ENCODE measurements at places on chromosomes 1 and 21.

- no peak for DNase-seq
Observed at GRCh38 chr1:220595179-220595578, 67.2 kb downstream of the MARK1 start.

DNA sequence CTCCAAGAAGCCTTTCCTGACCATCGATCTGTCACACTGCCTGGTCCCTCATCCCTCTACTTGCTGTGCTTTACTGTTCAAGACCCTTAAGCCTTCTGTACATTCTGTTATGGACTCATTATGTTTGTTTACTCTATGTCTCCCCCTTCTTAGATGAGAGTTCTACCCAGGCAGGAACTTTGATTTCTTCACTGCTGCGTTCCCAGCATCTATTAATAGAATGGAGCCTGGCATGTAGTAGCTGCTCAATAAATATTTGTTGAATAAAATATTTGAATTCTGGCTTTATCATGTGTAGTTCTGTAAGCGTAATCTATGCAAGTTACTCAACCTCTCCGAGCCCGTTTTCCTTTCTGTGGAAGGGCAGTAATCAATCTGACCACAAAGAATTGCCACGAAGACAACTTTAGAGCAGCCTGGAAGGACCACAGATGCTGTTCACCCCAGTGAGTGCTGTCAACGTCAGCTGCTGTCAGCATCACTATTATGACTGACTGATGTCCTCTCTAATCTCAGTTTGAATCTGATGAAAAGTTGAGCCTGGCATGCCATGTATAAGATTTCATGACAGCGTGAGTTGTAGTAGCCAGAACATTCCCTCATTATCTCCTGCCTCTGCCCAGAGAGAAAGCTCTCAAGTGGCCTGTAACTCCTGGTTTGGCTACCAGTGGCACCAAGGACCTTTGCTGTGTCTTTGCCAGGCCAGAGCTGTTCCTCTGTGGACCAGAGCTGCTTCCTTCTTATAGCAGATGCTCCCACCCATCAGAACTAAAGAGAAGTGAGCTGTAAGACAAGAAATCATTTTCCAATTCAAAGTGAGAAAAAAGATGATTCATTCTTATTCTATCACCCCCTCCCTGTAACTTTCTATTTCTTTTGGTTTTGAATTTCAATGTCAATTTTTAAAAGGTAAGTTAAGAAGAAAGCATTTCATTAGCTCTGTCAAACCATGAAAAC, 94.5 kb downstream of the PRDM2 start:
- DNase-seq: no peak

- DNase-seq: no peak
Observed at GRCh38 chr21:34042735-34043134, 30.6 kb upstream of the MRPS6 start.

DNA sequence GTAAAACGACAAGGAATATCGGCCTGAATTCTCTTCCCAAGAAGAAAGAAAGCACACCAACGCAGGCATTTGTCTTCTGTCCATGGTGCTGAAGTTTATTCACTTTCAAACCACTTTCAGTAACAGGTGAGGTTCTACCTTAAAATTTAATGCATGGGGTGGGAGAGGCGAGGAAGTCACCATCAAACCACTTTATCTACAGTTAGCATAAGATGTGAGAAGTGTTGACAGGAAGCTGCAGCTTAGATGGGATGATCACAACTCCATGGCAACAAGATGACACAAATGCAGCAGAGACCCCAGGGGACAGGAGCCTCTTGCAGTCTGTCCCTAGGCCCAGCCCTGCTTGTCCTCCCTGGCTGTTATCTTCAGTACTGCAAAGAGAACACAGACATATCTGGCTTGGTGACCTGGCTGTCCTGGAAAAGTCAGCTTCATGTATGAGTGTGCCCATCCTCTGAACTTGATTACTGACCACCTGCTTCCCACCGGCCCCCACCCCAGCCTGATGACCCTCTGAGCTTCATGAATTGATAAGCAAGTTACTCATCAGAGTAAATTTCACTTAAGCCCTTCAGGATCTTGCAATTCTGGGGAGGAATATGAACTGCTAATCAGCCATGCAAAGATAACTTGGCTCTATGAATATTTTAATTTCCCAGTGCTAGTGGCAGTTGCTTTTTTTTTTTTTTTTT, 1.8 kb downstream of the NPPA start:
- no peak for DNase-seq

DNA sequence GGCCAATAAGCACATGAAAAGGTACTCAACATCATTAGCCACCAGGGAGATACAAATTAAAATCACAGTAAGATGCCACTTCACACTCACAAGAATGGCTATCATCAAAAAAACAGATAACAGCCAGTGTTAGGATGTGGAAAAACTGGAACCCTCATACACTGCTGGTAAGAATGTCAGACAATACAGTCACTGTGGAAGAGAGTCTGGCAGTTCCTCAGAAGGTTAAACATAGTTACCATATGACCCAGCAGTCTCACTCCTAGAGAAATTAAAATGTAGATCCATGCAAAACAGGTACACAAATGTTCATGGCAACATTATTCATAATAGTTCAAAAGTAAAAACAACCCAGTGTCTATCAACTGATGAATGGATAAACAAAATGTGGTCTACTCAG, 33.3 kb downstream of the LDLRAD1 start:
- DNase-seq: no peak

DNA sequence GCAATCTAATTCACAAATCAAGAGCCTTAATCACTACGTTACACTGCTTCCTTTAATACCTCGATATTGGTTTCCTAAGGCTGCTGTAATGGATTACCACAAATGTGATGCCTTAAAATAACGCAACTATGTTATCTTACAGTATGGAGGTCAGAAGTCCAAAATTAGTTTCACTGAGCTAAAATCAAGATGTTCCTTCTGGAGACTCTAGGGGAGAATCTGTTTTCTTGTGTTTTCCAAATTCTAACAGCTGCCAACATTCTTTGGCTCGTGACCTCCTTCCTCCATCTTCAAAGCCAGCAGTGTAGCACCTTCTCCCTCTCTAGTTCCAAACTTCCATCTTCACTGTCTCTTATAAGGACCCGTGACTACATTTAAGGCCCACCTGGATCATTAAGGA, 335.0 kb upstream of the NFIA start:
- DNase-seq: no peak

DNA sequence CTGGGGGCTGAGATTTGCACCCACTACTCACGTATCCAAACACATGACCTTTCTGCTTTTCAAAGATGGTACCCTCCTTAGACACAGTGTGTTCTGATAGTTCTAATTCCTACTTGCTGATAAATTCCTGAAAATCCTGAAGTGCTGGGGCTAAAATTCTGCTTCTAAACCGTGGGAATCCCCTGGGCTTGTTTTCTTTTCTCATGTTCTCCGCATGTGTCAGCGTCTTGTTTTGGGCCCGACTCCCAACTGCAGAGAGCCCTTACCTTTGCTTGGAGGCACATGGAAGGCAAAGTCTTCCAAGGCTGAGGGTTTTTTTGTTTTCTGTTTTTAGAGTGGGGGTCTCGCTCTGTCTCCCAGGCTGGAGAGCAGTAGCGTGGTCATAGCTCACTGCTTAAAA, 27.2 kb downstream of the PSMG1 start:
- DNase-seq: no peak

GRCh38 chr1:68143633-68144032, 88.7 kb downstream of the WLS start:
- no peak for DNase-seq

GRCh38 chr1:206050655-206051235, 2.2 kb upstream of the RHEX start:
- no peak for DNase-seq

GRCh38 chr21:39381009-39381408, 32.1 kb upstream of the HMGN1 start:
- no peak for DNase-seq

- no peak for DNase-seq
Observed at GRCh38 chr21:42691901-42692559, 38.6 kb downstream of the PDE9A start.

GRCh38 chr1:233433436-233434210, 106.1 kb downstream of the MAP3K21 start:
- no peak for DNase-seq

GRCh38 chr1:200774735-200775444, 36.2 kb downstream of the CAMSAP2 start:
- no peak for DNase-seq

DNA sequence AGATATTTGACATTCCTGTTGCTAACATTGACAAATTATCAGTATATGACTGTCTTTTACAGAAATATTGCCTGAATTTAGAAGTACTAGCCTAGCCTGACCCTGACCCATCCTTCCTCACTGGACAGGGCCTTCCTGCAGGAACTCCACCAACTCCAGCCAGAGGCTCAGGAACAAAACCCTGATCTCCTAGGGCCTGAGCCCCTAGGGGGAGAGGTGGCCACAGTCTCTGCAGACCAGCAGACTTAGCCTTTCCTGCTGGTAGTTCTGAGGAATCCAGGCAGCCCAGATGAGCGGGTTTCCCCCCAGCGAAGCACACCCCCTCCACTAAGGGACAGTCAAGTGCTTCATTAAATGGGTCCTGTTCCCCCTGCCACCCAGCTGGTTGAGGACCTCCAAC, 44.3 kb upstream of the LRIF1 start:
- DNase-seq: no peak

DNA sequence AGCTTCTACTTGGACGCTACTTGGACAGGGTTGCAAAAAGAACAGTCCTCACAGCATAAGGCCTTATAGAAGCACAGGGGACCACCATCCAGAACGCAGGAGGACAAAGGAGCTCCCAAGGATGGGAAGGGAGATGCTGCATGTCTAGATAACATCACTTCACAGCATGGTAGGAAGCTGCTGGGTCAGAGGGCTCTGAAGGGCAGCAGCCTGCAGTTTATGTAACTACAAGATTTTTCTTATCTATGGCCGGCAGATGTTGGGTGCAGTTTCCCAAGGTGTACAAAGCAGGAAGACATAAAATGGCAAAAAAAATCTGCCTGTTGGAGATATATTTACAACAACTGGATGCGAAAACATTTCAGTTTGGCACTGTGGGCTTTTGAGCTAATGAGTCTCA, 45.3 kb upstream of the SLC5A9 start:
- DNase-seq: no peak

DNA sequence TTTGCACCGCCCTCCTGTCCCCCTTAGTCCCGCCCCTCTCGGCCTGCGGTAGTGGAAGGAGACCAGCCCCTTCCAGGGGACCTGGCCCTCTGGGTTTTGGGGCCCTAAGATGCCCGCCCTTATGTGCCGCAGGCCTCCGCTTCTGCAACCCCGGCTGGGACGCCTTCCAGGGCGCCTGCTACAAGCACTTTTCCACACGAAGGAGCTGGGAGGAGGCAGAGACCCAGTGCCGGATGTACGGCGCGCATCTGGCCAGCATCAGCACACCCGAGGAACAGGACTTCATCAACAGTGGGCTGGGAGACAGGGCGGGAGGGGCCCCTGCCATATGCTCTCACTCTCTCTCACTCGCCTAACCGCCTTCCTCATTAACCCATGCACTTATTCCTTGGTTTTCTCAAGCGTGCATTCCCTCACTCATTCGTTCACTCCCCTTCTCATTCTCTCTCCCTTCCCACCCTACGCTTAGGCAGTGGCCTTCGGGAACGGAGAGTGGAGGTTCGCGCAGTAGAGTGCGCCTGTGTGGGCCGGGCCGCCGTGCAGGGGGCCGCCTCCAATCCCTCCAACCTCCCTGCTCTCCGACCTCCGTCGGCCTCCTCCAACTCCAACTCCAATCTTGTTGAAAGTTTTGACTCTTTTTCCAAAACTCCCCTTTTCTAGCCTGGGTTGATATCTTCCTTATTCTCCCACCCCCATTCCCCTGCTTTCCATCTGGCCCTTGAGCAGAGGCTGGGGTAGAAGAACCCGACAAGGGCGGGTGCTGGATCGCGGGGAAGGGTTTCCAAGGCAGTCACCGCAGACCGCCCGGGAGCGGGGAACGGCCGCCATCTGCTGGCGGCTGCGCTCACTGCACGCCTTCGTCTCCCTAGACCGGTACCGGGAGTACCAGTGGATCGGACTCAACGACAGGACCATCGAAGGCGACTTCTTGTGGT, 15.2 kb downstream of the BCAN start:
- DNase-seq: no peak
